Stimulated activated CD8-positive, alpha-beta memory T cell treated with anti-CD3 and anti-CD28 coated beads, Interleukin-4, amount 100 ng/mL, for 1 hour (primary cell): ENCODE measurements at places on chromosomes 4 and X.

- DNase-seq, result no peak
Observed at GRCh38 chr4:82726596-82726995, 72.0 kb downstream of the SCD5 start.

GRCh38 chr4:78560296-78560963 lies 8.9 kb downstream of the ANXA3 start:
- no peak for DNase-seq

DNA sequence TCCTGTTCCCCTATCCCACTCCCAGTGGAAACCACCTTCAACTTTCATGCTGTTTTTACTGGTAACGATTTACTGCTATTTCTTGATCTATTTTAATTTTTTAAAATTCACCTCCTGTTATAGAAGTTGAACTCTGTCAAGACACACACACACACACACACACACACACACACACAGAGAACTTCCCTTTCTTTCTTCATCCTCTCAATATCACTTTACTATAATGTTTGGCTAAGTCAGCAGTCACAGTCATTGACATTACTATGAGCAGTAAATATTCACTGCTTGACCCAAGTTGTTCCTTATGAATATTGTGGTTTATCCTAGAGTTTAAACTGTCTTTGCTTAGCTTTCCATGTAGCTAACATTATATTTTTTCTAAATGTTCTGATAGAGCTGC lies 24.0 kb upstream of the SGMS2 start:
- no peak for DNase-seq

GRCh38 chr4:30208731-30209435 lies 511.3 kb upstream of the PCDH7 start:
- no peak for DNase-seq

DNA sequence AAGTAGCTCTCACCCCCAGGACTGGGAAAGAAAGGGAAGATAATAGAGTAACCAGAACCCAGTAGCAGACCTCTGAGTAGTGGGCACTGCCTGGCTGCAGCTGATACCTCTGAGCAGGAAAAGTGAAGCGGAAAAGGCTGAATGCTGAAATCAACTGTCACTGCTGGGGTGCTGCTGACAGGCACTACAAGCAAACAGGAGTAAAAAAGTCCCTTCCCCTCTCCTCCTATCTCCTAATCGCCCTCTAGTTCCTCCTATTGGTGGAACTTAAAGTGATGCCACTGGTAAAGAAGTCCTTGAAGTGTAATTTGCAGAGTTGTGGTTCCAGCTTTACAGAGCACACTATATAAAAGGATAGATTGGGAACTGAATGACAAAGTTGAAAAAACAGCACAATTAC lies 32.8 kb upstream of the GLRB start:
- no peak for DNase-seq

- DNase-seq, result no peak
Observed at GRCh38 chr4:54781756-54782155, 124.0 kb downstream of the KIT start.

DNA sequence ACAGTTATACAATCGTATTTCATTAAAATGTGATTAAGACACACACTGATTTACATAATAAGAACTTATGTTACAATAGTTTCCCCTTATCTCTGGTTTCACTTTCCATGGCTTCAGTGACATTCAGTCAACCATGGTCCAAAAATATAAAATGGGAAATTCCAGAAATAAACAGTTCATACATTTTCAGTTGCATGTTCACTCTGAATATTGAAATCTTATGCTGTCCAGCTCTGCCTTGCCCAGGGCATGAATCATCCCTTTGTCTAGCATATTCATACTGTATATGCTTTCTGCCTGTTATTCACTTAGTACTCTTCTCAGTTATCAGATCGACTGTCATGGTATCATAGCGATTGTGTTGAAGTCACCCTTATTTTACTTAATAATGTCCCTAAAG lies 173.8 kb upstream of the DCAF12L2 start:
- DNase-seq, result no peak
